ENCODE measurements at places on chromosomes 6 and 20. TPM values are rescaled to one million over a fixed set of nuclear protein-coding genes. Genes with fewer than 3 reads are reported as not detected.

XKR7 gene
- not detected for total RNA-seq

RBPJL gene
- not detected for total RNA-seq

OR2B6 gene
- total RNA-seq = not detected

TTK gene
- 24.7 TPM for total RNA-seq

PHACTR2 gene
- 92.7 TPM for total RNA-seq

CST2 gene
- total RNA-seq = not detected

GRCh38 chr6:47670851-47671250 is 27.5 kb upstream of the ADGRF4 start:
- H3K27me3 ChIP-seq = no peaks in the 10 kb centered on the region
- H3K36me3 ChIP-seq = no peaks in the 10 kb centered on the region
- H3K4me3 ChIP-seq = no peak overlapping the region

DNA sequence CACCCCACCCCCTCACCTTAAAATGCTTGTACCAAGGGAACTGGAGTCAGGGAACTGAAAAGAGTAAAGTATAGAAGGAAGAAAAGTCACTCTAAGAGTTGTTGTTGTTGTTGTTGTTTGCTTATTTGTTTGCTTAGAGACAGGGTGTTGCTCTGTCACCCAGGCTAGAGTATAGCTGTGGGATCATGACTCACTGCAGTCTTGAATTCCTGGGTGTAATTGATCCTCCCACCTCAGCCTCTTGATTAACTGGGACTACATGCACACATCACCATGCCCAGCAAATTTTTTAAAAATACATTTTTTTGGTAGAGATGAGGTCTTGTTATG is 681.6 kb upstream of the GJE1 start:
- H3K4me3 ChIP-seq = peak overlapping the region; percentile 46
- H3K27ac ChIP-seq = peak overlapping the region; percentile 93
- no peak for DNase-seq
- H3K27me3 ChIP-seq = peaks cover 4% of the 10 kb centered on the region
- peaks cover 51% of the 10 kb centered on the region for H3K4me1 ChIP-seq

DNA sequence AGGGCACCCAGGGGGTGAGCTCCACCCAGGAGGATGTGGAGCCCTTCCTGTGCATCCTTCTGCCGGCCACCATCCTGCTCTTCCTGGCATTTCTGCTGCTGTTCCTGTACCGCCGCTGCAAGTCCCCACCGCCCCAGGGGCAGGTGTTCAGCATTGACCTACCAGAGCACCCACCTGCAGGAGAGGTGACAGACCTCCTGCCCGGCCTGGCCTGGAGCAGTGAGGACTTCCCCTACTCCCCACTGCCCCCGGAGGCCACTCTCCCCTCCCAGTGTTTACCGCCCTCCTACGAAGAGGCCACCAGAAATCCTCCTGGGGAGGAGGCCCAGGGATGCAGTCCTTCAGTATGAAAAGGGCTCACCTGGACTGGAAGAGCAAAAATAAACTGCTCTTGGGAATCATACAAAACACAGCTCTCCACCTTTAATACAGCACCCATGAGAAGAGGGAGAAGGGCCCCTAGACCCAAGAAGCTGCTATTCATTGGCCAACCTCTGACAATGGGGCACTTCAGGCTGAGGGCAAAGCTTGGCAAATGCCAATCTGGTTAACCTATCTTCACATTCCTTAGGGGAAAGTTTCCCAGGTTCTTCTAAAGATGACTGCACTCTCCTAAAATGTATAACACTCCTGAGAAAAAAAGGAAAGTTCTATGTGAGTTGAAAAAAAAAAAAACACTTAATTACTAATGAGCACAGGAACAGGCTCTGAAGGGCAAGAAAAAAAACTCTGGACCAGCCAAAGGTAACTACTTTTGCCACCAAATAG is 5.0 kb downstream of the SMIM28 start:
- no peaks in the 10 kb centered on the region for H3K36me3 ChIP-seq
- no peak overlapping the region for H3K27ac ChIP-seq
- no peak overlapping the region for H3K4me3 ChIP-seq
- H3K27me3 ChIP-seq = peaks cover 6% of the 10 kb centered on the region
- H3K4me1 ChIP-seq = no peaks in the 10 kb centered on the region

DNA sequence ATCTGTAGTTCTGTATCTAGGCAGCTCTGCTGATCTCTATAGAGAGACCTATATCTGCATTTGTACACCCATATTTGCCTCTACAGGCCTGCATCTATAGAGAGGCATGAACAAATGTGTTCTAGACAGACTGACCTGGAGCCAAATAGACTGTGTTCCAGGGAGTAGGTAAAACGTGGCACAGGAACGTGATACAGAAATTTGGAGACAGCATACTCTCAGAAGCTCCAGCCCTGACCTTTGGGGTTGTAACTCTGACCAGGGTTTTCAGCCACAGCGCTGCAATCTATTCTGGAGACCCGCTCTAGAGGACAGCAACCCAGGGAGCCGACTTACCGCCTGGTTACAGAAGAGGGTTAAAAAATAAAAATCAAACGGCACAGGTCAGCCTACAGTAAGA is 983 bp downstream of the RBBP9 start:
- H3K27ac ChIP-seq = peak overlapping the region; percentile 27
- H3K36me3 ChIP-seq = peaks cover 6% of the 10 kb centered on the region
- H3K27me3 ChIP-seq = no peaks in the 10 kb centered on the region
- H3K4me1 ChIP-seq = peaks cover 15% of the 10 kb centered on the region

DNA sequence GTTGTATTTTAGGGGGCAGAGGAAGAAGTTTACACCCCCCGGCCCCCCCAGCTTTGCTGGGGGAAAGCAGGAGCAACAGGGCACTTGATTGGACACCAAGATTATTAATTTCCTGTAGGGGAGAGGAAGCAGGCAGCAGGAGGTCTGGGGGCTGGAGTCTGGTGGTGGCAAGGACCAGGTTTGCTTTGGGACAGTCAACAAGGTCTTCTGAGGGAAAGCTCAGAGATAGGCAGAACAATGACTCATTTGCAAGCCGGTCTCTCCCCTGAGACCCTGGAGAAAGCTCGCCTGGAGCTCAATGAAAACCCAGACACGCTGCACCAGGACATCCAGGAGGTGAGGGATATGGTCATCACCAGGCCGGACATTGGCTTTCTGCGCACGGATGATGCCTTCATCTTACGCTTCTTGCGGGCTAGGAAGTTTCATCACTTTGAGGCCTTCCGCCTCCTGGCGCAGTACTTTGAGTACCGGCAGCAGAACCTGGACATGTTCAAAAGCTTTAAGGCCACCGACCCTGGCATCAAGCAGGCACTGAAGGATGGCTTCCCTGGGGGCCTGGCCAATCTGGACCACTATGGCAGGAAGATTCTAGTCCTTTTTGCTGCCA is 1.6 kb downstream of the CLVS2 start:
- no peak overlapping the region for H3K4me3 ChIP-seq
- H3K4me1 ChIP-seq = no peaks in the 10 kb centered on the region
- DNase-seq = no peak

DNA sequence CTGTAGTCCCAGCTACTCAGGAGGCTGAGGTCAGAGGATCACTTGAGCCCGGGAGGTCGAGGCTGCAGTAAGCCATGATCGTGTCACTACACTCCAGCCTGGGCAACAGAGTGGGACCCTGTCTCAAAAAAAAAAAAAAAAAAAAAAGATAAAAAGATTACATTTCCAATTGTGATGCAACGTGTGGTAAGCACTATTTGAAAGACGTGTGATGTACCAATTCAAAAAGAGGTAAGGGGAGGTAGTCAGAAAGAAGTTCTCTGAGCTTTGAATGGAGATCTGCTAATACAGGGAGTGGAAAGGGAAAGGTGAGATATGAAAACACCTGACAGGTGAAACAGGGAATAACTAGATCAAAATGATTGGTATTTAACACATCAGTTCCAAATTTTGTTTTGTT is 11.9 kb downstream of the GOPC start:
- H3K27ac ChIP-seq = no peak overlapping the region
- DNase-seq = no peak
- H3K4me1 ChIP-seq = peaks cover 8% of the 10 kb centered on the region
- no peak overlapping the region for H3K4me3 ChIP-seq

GRCh38 chr20:36854348-36855240 is 21.3 kb upstream of the TLDC2 start:
- H3K27me3 ChIP-seq = peaks cover 1% of the 10 kb centered on the region
- peak overlapping the region; percentile 92 for H3K27ac ChIP-seq
- DNase-seq = peak; percentile 71
- peaks cover 16% of the 10 kb centered on the region for H3K36me3 ChIP-seq
- peaks cover 89% of the 10 kb centered on the region for H3K4me1 ChIP-seq

- H3K36me3 ChIP-seq = no peaks in the 10 kb centered on the region
- H3K4me3 ChIP-seq = no peak overlapping the region
- no peak for DNase-seq
These were observed 312.4 kb downstream of the PHF3 start for GRCh38 chr6:63947792-63948529.

DNA sequence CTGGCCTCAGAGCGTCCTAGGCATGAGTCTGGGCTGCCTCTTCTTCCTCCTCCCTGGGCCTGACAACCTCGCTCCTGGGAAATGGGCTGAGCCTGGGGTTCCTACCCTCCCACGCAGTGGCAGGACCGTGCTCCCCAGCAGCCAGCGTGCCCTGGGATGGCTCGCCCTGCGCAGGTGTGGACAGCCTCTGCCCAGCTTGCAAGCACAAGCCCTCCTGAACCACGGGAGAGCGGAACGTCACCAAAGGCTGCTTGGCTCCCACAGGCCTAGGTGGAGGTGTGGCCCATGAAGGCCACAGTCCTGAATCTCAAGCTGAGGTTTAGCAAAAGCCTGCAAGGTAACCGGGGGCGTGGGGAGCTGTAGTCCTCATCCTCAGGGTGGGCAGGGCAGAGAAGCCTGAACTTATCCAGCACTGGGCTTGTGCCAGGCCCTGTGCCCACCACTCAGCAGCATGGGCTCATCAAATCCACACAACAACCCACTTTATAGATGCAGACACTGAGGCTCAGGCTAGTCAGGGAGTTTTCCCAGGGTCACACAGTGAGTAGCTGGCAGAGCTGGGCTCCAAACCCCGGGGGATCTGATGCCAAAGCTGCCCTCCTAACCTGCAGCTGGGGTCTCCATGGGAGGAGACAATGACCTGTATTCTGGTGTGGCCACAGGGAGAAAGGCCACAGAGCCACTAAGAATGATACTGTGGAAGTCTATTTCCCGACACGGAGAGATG is 25.3 kb downstream of the RBM38 start:
- no peak overlapping the region for H3K4me3 ChIP-seq
- no peak overlapping the region for H3K27ac ChIP-seq
- no peaks in the 10 kb centered on the region for H3K36me3 ChIP-seq
- H3K27me3 ChIP-seq = peaks cover 37% of the 10 kb centered on the region

DNA sequence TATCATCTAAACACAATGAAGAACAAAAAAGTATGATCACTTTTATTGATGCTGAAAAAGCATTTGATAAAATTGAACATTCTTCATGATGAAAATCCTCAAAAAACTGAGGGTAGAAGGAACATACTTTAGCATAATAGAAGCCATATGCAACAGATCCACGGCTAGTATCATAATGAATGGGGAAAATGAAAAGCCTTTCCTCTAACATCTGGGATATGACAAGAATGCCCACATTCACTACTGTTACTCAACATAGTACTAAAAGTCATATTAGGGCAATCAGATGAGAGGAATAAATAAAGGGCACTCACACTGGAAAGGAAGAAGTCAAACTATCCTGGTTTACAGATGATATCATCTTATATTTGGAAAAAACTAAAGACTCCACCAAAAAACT is 256.6 kb downstream of the RFPL4B start:
- no peak overlapping the region for H3K4me3 ChIP-seq
- peaks cover 7% of the 10 kb centered on the region for H3K36me3 ChIP-seq
- no peaks in the 10 kb centered on the region for H3K27me3 ChIP-seq

GRCh38 chr6:106372838-106373501 is 12.5 kb downstream of the CRYBG1 start:
- no peak overlapping the region for H3K27ac ChIP-seq
- peaks cover 5% of the 10 kb centered on the region for H3K4me1 ChIP-seq
- H3K4me3 ChIP-seq = no peak overlapping the region
- H3K27me3 ChIP-seq = peaks cover 19% of the 10 kb centered on the region

- no peak overlapping the region for H3K27ac ChIP-seq
- H3K4me3 ChIP-seq = no peak overlapping the region
- no peak for DNase-seq
- H3K4me1 ChIP-seq = no peaks in the 10 kb centered on the region
- no peaks in the 10 kb centered on the region for H3K36me3 ChIP-seq
These were observed 175.7 kb downstream of the DLL1 start for GRCh38 chr6:170114956-170115855.

DNA sequence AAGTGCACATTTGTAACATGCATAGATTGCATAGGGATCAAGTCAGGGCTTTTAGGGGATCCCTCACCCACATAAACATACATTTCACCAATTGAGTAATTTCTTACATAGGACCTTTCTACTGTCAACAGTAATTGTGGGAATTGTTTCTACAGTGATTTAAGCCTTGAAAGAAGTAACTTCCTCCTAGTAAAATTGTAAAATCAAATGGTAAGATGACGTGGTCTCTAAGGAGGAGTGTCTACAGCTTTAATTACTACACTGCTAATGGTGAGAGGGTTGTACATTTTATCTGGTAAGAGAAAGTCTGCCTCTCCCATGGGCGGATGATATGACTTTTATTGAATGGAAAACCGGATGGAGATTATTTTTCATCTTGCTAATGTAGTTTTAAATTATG is 98.0 kb downstream of the RPP40 start:
- no peak for DNase-seq
- no peak overlapping the region for H3K4me3 ChIP-seq
- no peaks in the 10 kb centered on the region for H3K27me3 ChIP-seq
- peaks cover 36% of the 10 kb centered on the region for H3K4me1 ChIP-seq
- peaks cover 36% of the 10 kb centered on the region for H3K36me3 ChIP-seq

GRCh38 chr20:10856237-10857015 is 182.6 kb upstream of the JAG1 start:
- no peaks in the 10 kb centered on the region for H3K36me3 ChIP-seq
- no peak overlapping the region for H3K4me3 ChIP-seq
- H3K4me1 ChIP-seq = no peaks in the 10 kb centered on the region
- peaks cover 10% of the 10 kb centered on the region for H3K27me3 ChIP-seq

- H3K27ac ChIP-seq = no peak overlapping the region
- H3K4me3 ChIP-seq = no peak overlapping the region
- peaks cover 12% of the 10 kb centered on the region for H3K27me3 ChIP-seq
These were observed 14.2 kb upstream of the CALHM5 start for GRCh38 chr6:116497113-116497676.

- no peak overlapping the region for H3K27ac ChIP-seq
- peaks cover 18% of the 10 kb centered on the region for H3K4me1 ChIP-seq
- H3K36me3 ChIP-seq = peaks cover 8% of the 10 kb centered on the region
- no peak for DNase-seq
- peaks cover 11% of the 10 kb centered on the region for H3K27me3 ChIP-seq
These were observed 184.0 kb downstream of the BMP7 start for GRCh38 chr20:57082357-57082945.

Measured in HFFc6 (cell line).